Ascending aorta (tissue), 2 donors: ENCODE measurements at places on chromosomes 16 and 17. TPM values are rescaled to one million over a fixed set of nuclear protein-coding genes. Genes with fewer than 3 reads are reported as not detected.

The INCA1 gene
- total RNA-seq = not detected

The RUNDC3A gene
- total RNA-seq = not detected

The TBC1D16 gene
- total RNA-seq = 55.6 TPM

The CHST4 gene
- not detected for total RNA-seq

The CDT1 gene
- not detected for total RNA-seq

The GP1BA gene
- total RNA-seq = not detected

The RFWD3 gene
- total RNA-seq = 54.6 TPM

The MARVELD3 gene
- not detected for total RNA-seq

The VMO1 gene
- total RNA-seq = not detected

The CLEC18C gene
- not detected for total RNA-seq

The OSGIN1 gene
- total RNA-seq = 7.8 TPM

The CUEDC1 gene
- total RNA-seq = 76.1 TPM

The SCNN1G gene
- total RNA-seq = not detected

The CXCL16 gene
- total RNA-seq = 12.5 TPM

The CD300LB gene
- total RNA-seq = not detected

The DDX19B gene
- 24.2 TPM for total RNA-seq

The TUBG2 gene
- 73.1 TPM for total RNA-seq

The FOXC2 gene
- 57.2 TPM for total RNA-seq

The CCDC144A gene
- 0.43 TPM for total RNA-seq

The KRT36 gene
- total RNA-seq = not detected

The PIMREG gene
- total RNA-seq = not detected

The CNGB1 gene
- total RNA-seq = not detected

The DUXB gene
- total RNA-seq = not detected
